T-cell (primary cell): ENCODE measurements at places on chromosomes 11 and 22. TPM values are rescaled to one million over a fixed set of nuclear protein-coding genes. Genes with fewer than 3 reads are reported as not detected.

DNA sequence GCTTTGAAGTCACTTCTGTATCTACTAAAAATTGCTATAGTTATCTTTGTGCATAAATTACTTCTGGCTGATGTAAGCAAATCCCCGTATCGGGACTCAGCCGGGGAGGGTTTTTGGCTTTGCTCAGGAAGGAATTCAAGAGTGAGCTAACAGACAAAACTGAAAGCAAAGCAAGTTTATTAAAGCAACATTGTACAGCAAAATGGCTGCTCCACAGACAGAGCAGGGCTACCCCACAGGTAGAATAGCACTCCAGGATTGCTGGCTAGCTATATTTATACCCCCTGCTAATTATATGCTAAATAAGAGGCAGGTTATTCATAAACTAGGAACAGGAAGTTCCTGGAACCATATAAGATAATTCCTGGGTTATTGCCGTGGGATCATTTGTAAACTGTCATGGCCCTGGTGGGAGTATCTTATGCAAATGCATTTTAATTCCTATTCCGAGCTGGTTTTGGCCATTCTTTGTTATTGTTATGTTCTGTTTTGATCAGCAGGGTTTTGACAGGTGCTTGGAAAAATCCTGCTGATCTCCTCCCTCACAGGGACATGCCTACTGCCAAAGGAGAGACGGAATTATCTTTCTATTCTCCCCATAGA lies 15.2 kb downstream of the MIF start:
- no peak for DNase-seq

DNA sequence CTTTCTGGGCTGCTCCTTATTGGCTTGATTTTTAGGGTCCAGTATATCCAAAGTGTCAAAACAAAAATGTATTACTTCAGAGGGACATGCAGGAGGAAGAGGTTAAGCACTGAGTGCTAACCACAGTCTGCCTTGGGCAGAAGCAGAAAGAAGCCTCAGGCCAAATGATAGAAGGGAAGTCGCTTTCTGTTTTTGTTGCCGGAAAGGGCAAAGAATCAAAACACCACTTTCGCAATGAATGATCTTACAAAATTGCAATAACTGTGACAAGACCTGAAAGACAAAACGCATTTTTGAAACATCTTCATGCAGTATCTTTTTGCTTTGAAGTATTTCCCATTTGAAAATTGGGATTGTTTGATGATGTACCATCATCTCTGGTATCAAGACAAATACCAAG lies 70.1 kb upstream of the PICALM start:
- no peak for DNase-seq

RIMBP3C gene
- not detected for total RNA-seq

MMP27 gene
- total RNA-seq = not detected

- DNase-seq = peak; percentile 72
Observed at GRCh38 chr11:67240576-67241389, 25.5 kb upstream of the GRK2 start.

IL17RA gene
- total RNA-seq = 52.9 TPM

GRCh38 chr22:31625661-31626426 lies 36.2 kb downstream of the PISD start:
- no peak for DNase-seq

DNA sequence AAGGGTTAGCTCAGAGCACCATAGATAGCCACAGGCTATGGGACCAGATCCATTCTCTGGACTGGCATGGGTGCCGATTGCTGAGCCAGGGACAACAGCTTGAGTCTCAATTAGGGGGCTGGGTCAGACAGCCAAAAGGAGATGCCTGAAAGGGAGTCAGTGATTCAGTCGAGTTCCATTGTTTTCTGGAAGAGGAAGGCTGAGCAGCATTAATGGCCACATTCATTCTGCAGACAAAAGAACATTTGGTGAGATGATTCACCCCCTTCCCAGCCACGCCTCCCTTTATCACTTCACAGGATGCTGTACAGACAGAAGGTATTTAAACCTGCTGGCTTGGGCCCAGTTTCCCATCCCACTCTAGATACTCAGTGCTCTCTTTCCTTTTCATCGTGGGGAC lies 131.9 kb downstream of the ADAMTS15 start:
- no peak for DNase-seq

- DNase-seq = no peak
Observed at GRCh38 chr11:82701847-82702520, 31.7 kb downstream of the FAM181B start.

DNA sequence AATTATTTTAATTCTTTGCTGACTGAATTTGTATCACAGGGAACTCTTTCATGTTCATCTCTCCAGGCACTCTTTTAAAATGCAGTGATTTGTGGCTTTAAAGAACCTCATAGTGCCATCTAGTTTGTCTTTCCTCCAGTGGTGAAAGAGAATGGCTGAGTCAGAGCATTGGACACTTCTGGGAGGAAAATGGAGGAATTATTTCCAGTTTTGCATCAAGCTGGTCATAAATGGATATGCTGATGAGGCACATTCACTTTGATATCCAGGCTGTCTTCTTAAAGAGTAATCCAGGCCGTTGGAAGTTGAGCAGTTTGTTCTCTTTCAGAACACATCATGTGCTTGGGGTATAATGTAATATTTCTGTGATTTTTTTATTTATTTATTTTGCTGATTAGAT lies 273.7 kb downstream of the DDX10 start:
- DNase-seq = no peak

TSSK2 gene
- not detected for total RNA-seq

DNA sequence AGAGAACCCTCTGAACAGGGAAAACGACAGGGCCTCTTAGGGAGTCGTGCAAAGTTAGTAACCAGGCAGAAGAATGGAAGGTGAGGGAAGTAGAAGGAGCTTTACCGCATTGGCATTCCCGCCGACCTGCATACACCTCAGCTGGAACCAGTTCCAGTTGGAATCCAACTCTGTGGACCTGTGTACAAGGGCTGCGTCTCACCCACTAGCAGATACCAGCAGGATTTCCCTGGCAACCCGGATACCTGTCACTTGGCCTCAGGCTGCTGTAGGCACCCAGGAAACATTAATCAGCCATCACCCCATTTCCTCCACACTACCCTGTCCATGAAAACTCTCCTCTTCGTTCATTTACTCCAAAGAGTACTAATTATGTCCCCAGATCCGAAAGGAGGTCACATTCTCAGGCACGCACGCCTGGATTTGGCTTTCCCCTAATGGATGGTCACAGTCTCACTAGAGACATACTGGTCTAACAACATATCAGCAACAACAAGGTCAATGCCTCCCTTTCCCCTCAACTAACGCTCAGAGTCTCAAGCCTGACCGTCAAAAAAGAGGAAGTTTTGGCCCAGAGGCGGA lies 842 bp downstream of the ARFGAP2 start:
- DNase-seq = no peak

DNA sequence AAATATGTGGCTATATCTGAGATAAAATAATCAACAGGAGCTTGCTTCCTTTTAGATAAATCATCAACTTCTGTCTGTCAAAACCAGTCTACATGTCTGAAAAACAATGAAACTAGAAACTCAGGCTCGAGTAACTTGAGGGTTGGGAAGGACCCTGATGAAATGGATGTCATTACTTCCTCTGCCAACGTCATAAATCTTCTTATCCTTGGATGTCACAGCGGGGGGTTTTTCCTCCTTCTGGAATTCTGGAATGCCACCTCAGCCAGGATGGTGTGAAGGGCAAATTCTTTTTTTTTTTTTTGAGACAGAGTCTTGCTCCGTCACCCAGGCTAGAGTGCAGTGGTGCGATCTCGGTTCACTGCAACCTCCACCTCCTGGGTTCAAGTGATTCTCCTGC lies 13.4 kb downstream of the LGR4 start:
- no peak for DNase-seq
